ENCODE measurements at places on chromosomes 13 and 19. TPM values are rescaled to one million over a fixed set of nuclear protein-coding genes. Genes with fewer than 3 reads are reported as not detected.

TNFRSF19 gene
- 5.3 TPM for total RNA-seq

ANGPTL8 gene
- total RNA-seq = not detected

FXYD1 gene
- 34.7 TPM for total RNA-seq

ZNF723 gene
- not detected for total RNA-seq

GRIK5 gene
- total RNA-seq = not detected

DNA sequence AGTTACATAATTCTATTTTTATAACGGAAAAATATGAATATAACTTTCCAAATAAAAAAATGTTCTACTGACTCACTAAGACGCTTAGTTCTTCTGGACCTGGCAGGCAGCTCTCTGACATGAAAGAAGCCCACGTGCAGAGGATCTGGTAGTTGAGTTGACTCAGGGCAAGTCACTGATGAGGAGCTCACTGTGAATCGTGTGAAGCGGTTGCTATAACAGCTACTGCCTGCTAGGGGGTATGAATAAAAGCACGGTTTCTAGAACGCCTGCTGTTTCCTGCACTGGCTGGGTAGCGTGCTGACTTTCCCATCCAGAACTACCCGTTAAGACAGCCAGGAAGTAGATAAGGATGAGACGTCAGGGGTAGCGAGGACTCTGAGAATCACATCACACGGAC lies 54.7 kb upstream of the WASF3 start:
- DNase-seq = no peak
- H3K27me3 ChIP-seq = no peaks in the 10 kb centered on the region
- no peaks in the 10 kb centered on the region for H3K36me3 ChIP-seq
- no peaks in the 10 kb centered on the region for H3K4me1 ChIP-seq

DNA sequence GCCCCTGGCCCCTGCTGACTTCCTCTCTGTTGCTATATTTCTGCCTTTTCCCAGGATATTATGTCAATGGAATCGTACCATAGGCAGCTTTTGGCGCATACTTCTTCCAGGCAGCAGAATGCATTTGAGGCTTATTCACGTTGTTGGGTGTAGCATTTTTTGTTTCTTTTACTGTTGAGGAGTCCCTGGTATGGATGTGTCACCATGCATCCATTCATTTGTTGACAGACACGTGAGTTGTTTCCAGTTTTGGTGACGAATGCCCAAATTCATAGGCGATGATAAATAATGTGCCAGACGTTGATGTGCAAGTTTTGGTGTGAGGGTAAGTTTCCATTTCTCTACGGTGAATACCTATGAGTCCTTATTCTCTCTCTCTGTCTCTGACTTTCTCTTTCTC lies 5.0 kb downstream of the NFILZ start:
- H3K4me3 ChIP-seq = no peak overlapping the region
- H3K27me3 ChIP-seq = no peaks in the 10 kb centered on the region
- no peak overlapping the region for H3K27ac ChIP-seq
- DNase-seq = no peak

DNA sequence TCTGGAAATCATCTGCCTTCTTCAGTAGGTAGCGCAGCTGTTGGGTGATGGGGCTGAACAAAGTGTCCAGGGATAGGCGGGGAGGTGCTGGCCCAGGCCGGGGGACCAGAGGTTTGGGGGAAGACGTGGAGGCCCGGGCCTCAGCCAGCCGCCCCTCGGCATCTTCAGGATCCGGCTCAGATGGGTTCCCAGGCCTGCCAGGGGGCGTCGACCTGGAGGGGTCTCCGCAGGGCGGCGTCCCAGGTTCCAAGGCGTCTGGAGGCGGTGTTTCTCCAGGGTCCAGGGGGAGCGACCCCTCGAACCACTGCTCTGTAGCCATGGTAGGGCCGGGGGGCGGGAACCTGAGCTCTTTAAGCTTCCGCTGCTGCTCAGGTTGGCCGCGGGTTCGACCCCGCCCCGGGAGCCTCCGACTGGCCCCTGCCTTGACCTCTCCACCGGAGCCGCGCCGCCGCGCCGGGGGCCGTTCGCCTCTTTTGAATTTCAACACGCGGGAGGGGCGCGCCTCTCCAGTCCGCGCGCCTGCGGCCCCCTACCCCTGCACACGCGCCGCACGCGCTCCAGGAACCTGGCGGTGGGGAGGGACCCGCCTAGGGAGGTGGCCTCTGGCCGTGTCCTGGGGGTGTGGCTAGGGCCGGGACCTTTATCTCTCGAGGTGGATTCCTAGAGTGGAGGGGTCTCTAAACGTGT lies at the start of gene C19orf67:
Gene C19orf67, minus strand, starts transcription at position 475 of the 687 bp plus-strand sequence. Its CDS starts 156 bp downstream, at position 319.
- H3K36me3 ChIP-seq = no peaks in the 10 kb centered on the region
- no peaks in the 10 kb centered on the region for H3K27me3 ChIP-seq
- no peaks in the 10 kb centered on the region for H3K4me1 ChIP-seq

DNA sequence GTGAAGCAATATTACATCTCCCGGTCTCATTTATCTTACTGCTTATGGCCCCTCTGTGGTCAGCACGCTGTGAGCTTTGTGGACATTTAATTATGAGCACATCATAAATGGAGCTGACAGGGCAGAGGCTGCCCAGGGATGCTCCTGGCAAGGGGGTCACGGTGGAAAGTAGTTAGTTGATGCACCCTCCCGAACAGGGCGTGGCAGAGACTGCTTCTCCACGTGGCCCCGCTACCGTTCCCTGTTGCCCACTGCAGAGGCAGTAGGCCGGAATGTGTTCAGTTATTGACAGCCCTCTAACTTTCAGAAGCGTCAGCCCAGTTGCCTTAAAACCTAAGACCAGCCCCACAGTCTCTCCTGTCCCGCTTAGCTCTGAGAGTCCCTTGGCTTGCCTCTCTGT lies 180.3 kb upstream of the ZNF507 start:
- no peak overlapping the region for H3K4me3 ChIP-seq
- H3K36me3 ChIP-seq = no peaks in the 10 kb centered on the region
- no peak overlapping the region for H3K27ac ChIP-seq
- H3K27me3 ChIP-seq = no peaks in the 10 kb centered on the region
- DNase-seq = no peak

GRCh38 chr13:44489751-44490150 lies 86.4 kb downstream of the TSC22D1 start:
- H3K36me3 ChIP-seq = no peaks in the 10 kb centered on the region
- H3K4me3 ChIP-seq = no peak overlapping the region

DNA sequence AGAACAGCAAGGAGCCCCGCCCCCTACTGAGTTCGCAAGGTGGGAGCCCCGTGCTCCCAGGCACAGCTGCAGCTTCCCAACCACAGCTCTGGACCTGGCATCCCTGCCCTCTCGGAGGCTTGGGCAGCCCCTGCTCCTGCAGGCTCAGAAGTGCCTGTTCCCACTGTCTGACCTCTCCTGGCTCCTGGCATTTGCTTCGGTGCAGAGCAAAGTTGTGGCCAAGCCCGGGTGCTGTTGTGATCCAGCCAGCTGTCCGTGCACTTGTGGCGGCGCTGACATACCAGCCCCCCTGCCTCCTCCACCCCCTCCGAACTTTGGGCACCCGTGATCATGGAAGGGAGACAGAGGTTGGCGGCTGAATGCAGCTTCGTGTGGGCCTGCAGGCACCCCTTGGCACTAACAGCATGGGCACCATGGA lies 1386.8 kb downstream of the PCDH9 start:
- no peak for DNase-seq
- H3K27me3 ChIP-seq = no peaks in the 10 kb centered on the region
- no peak overlapping the region for H3K27ac ChIP-seq
- no peaks in the 10 kb centered on the region for H3K36me3 ChIP-seq
- H3K4me3 ChIP-seq = no peak overlapping the region

- H3K4me1 ChIP-seq = peaks cover 6% of the 10 kb centered on the region
- H3K27ac ChIP-seq = peak within 1 kb of the TSS; percentile 60
- DNase-seq = peak; percentile 57
- no peaks in the 10 kb centered on the region for H3K36me3 ChIP-seq
Observed at GRCh38 chr19:50723069-50723468, at the start of gene CLEC11A. TSS of gene CLEC11A (plus strand) at chr19:50723364. CDS start at chr19:50723526, 162 bp downstream.

GRCh38 chr19:9000933-9001332 lies 9.3 kb downstream of the MUC16 start:
- no peaks in the 10 kb centered on the region for H3K4me1 ChIP-seq
- H3K27ac ChIP-seq = no peak overlapping the region
- peaks cover 4% of the 10 kb centered on the region for H3K27me3 ChIP-seq

DNA sequence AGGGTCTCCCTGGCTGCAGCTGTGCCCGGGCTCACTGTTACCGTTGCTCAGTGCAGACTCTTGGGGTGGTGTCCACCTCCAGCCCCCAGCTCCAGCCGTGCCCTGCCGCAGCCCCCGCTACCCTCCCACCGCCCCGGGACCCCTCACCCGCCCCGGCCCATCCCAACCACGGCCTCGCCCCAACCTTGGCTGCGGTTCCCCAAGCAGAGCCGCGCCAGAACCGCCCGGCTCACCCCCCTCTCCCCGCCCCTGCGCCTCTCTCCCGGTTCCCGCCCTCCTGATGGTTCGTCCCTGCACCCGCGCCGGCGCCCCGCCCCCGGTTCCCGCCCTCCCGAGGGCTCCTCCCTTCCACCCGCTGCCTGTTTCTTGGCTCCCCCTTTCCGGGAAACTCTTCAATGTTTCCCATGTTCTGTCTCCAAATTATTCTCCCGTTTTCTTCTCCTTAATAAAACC lies 40.3 kb downstream of the ANKRD10 start:
- peak; percentile 66 for DNase-seq
- H3K36me3 ChIP-seq = no peaks in the 10 kb centered on the region
- no peak overlapping the region for H3K27ac ChIP-seq

GRCh38 chr13:37014609-37015008 lies 14.0 kb downstream of the EXOSC8 start:
- peaks cover 16% of the 10 kb centered on the region for H3K36me3 ChIP-seq
- H3K27me3 ChIP-seq = no peaks in the 10 kb centered on the region
- no peak for DNase-seq
- no peaks in the 10 kb centered on the region for H3K4me1 ChIP-seq
- no peak overlapping the region for H3K27ac ChIP-seq

- H3K27me3 ChIP-seq = peaks cover 3% of the 10 kb centered on the region
- no peak overlapping the region for H3K4me3 ChIP-seq
- H3K4me1 ChIP-seq = no peaks in the 10 kb centered on the region
- no peak for DNase-seq
Observed at GRCh38 chr19:39890755-39891551, 43.5 kb downstream of the FCGBP start.

GRCh38 chr13:67854990-67855389 lies 624.9 kb upstream of the PCDH9 start:
- H3K27me3 ChIP-seq = no peaks in the 10 kb centered on the region
- no peak for DNase-seq
- H3K4me3 ChIP-seq = no peak overlapping the region
- no peak overlapping the region for H3K27ac ChIP-seq
- H3K4me1 ChIP-seq = no peaks in the 10 kb centered on the region
- H3K36me3 ChIP-seq = no peaks in the 10 kb centered on the region

GRCh38 chr13:113577881-113578435 lies 6.6 kb upstream of the TFDP1 start:
- DNase-seq = no peak
- H3K4me3 ChIP-seq = no peak overlapping the region
- H3K27ac ChIP-seq = no peak overlapping the region
- no peaks in the 10 kb centered on the region for H3K4me1 ChIP-seq

GRCh38 chr13:26785838-26786630 lies 25.4 kb upstream of the GPR12 start:
- peaks cover 5% of the 10 kb centered on the region for H3K27me3 ChIP-seq
- peak overlapping the region; percentile 45 for H3K4me3 ChIP-seq
- no peak overlapping the region for H3K27ac ChIP-seq
- no peaks in the 10 kb centered on the region for H3K36me3 ChIP-seq

All from breast epithelium (tissue), 4 donors.